ENCODE measurements at places on chromosomes 3 and 15.

DNA sequence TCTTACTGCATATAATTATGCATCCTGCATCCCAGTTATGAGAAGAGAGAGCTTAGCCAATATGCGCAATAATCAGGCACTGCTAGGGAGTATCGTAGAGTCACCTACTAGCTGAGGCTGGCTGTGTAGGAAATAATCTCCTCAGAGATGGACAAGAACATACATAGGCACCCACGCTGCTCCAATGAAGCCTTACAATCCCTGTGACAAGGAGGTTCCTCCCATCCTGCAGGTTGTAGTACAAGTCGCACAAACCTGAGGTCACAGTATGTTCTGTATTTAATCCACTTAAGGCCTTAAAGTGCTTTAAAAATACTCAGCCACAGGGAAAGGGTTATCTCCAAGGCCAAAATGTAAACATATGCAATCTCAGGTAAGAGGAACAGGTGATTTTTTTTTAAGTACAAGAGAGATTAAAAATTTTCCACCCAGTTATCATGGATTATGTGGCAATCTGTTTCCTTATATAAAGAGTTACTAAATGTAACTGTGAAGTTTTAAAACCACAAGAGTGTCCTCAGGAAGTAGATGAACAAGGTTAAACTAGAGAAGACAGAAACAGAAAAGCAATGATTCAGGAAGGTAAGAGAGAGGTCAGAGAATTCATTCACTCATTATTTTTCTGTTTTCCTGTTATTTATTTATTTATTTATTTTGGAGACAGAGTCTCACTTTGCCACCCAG is 7.5 kb upstream of the COLQ start:
- DNase-seq, result no peak

DNA sequence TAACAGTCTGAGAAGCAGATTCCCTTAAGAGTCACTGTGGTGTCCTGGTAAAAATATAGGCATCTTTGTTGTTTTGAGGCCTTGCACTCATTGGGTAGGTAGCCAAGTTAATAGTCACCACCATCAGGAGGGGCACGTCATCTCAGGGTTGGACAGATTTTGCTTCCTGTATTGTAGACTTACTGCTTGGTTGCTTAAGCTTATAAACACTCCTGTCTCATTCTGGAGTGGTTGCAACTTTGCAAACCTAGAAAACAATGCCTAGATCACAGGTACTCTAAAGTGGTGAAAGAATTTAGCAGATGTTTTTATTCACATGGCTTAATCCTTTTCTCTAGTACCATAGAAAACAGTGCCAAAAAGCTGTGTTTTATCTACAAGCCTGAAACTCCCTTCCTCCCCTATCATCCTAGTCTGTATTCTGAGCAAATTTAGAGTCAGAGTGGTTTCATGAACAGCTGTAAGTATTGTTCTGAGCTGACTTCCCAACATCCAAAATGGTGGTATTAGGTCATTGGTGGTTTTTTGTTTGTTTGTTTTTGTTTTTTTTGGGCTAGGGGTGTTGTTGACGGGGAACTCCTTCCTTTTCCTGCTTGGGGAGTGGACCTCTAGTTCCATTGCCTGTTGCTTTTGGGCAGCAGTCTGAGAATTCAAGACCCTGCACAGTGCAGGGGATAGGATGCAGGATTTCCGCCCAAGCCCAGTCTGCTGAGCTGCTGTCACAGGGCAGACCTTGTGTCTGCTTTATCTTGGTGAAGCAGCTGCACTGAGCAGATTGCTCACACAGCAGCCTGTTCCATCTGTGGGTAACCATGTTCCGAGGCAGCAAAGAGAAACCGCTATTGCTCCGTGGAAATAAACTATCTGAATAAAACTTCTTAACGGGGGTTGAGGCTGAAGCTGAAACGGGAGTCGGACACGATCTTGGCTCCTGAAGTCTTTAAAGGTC is 202.0 kb downstream of the AKAP13 start:
- DNase-seq, result no peak

DNA sequence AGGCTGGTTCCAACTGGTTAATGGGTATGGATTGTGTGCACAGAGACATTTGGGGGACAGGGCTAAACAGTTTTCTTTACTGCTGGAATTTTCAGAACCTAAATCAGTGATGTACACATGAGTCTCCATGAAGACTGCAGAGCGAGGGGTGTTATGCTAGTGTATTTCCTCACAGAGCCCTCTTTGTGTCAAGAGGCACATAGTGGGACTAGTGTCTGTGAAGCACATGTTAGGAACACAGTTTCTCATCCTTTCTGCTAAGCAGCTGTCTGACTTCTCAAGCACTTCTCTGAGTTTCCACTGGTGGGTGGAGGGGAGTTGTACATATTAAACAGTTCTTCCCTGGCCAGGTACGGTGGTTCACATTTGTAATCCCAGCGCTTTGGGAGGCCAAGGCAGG is 9.4 kb upstream of the STARD5 start:
- no peak for DNase-seq

- no peak for DNase-seq
These were observed 310.3 kb downstream of the PTPRG start for GRCh38 chr3:61871644-61872043.

- DNase-seq, result peak; percentile 49
These were observed 333.9 kb upstream of the THRB start for GRCh38 chr3:24828551-24828950.

- no peak for DNase-seq
These were observed 6.7 kb downstream of the KNSTRN start for GRCh38 chr15:40388941-40389823.

- DNase-seq, result no peak
These were observed 12.3 kb upstream of the GFM1 start for GRCh38 chr3:158631981-158632380.

DNA sequence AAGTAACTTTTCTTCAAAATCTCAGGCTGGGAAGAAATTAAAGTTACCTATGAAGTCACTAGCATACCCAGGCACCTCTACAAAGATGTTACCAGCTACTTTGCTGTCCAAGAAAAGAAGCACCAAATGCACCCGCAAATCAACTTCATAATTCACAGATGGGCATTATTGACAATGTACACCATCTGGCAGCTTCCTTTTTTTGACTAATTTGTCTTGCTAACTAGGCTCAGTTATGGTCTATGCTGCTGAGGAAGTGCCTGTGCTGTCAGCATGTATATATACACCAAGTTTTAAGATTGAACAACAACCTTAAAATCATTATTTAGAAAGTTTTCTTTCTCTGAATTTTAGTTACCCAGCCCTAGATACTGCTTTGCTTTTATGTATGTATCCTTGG is 93.8 kb downstream of the NSUN3 start:
- DNase-seq, result no peak

DNA sequence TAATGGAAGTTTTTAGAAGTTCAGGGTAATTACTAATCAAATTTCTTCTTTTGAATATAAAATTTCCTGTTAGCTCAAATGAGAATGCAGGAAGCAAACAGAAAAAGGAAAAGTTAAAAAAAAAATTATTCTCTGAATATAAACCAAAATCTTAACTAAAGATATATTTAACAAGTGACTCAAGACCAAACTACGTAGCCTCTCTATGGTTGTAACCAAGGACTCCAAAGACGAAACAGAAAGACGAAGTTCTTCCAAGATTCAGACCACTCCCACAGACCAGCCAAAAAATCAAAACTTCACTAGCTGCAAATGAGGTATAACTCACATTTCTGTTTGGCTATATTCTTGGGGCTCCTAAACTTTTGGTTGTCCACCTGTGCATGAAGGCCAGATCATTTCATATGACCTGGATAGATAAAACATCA is 846.5 kb upstream of the ALCAM start:
- no peak for DNase-seq

GRCh38 chr3:103126115-103126514 is 691.3 kb downstream of the ZPLD1 start:
- DNase-seq, result no peak

DNA sequence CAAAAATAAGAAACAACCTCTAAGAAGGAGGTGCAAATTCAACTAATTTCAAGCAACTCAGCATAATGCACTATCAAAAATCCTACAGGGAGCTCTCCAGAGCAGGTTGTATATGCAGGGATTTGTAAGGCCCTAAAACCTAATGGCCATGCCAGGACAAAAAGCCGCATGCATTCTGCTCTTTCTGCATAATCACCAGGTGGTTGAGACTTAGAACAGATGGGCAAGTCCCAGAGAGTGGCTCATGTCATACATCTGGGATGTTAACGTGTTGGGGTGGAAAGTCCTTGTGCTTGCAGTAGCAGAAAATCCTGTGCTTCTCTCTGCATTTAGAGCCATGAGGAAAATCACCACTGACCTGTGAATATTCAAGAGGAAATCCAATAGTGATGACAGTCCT is 1002.9 kb downstream of the AGBL1 start:
- DNase-seq, result no peak

GRCh38 chr15:48426044-48426443 is 94.8 kb downstream of the DUT start:
- DNase-seq, result no peak

DNA sequence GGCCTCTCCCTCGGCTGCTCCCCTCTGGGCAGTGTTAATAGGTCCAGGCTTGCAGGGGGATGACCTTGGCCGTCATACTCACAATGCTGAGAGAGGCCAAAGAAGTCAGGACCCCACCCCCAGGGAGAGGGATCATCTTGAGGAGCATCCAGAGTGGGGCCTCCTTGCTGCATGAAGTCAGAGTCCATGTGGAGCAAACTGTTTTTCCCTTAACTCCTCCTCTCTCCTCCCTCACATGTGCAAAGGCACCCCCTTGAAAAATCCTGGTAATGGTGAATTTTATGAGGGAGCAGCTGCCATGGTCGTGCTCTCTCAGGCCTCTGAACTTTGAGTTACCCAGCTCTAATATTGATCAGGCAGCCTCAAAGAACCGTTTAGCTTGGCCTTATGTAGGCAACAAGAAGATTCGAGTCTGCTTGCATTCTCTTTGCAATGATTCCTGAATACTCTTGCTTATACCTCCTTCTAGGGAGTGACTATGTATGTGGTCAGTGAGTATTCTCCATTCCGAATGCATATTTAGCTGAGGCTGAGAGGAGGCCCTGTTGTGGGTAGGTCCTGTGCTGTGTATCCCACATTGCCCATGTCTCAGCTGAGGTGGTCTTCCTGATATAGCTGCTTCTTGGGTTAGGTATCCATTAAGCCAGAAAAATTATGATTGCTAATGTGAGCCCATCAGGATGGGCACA is 23.1 kb upstream of the RPL39L start:
- no peak for DNase-seq

GRCh38 chr3:71376503-71376902 is 207.0 kb downstream of the FOXP1 start:
- DNase-seq, result no peak

- DNase-seq, result no peak
These were observed 287.8 kb upstream of the SATB1 start for GRCh38 chr3:18712713-18713576.

DNA sequence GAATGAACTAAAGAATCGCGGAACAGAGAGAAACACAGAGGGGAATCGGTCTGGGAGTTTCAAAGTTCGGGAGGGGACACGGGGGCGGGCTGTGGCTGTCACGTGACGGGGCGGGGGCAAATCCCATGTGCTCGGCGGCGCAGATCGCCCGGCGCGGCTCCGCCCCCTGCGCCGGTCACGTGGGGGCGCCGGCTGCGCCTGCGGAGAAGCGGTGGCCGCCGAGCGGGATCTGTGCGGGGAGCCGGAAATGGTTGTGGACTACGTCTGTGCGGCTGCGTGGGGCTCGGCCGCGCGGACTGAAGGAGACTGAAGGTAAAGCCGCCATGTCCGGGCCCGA is at the start of gene EIF4G1:
Gene EIF4G1 (plus strand): TSS at position 244 of the 337 bp plus-strand sequence. CDS start 1,191 bp downstream, outside the sequence.
- DNase-seq, result peak; percentile 97

DNA sequence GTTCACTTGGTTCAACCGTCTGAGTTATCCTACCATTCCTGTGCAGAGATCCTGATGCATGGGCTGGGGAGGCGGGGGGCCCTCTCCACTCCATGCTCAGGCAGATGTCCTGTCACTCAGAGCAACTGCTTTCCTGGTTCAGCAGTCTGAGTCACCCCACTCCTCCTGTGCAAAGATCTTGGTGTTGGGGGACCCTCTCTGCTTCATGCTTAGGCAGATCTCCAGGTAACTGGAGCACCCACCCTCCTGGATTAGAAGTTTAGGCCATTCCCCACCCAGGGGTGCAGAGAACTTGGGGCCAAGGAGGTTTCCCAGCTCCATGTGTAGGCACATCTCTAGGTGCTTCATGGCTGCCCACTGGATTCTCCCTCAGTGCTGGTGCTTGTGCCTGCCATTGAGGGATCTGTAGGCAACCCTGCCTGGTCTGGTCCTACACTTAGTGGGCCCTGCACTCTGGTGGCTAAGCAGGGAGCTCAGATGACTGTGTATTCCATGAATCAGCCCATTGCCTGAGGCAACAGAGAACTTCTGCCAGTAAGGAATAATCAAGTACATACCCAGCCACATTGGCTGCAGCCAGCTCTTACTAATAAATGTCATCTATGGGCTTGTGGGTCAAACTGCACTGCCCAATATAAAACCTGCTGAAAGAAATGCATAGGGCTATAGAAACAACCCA is 465.4 kb upstream of the THBS1 start:
- no peak for DNase-seq

DNA sequence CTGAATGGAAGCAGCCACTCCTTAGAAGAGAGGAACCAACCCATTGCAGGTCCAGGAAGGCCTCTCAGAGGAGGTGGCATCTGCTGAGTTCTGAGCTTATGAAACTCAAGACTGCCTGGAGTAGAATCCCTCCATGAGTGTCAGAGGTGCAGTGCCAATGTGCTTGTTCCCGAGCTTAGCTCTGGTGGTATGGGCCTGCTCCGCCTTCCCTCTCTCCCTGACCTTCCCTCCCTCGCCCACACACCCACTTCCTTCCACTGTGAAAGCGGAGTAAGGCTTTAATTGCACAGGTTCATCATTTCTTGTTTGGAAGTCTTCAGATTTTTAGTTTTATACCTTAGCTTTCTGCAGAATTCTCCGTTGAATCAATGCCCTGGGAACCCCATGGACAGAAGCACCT is 208.0 kb upstream of the BHLHE40 start:
- DNase-seq, result no peak

DNA sequence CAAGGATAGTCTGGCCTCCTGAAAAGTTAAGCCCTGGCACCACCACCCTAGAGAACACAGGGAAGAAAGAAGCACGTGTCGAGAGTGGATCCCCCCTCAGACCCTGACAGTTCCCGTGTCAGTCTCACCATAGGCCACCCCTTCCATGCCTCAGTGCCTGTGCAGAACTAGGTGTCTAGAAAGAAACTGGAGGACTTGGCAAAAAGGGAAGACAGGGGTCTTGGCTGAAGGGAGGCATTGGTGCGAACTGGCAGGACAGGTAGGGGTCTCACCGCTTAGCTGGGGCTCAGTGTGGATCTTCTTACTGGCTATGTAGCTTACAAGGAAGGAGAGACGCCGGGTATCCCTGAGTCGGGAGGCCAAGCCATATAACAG is 518 bp downstream of the QARS1 start:
- DNase-seq, result no peak

GRCh38 chr15:100109486-100110035 is 232.2 kb downstream of the ADAMTS17 start:
- DNase-seq, result no peak
